Cardiac muscle cell (in vitro differentiated cells and primary cell): ENCODE measurements at places on chromosomes 2 and 18.

- DNase-seq: no peak
These were observed 9.9 kb downstream of the DYSF start for GRCh38 chr2:71463342-71463654.

- no peak for DNase-seq
These were observed 14.0 kb downstream of the SERTAD2 start for GRCh38 chr2:64639691-64640090.

DNA sequence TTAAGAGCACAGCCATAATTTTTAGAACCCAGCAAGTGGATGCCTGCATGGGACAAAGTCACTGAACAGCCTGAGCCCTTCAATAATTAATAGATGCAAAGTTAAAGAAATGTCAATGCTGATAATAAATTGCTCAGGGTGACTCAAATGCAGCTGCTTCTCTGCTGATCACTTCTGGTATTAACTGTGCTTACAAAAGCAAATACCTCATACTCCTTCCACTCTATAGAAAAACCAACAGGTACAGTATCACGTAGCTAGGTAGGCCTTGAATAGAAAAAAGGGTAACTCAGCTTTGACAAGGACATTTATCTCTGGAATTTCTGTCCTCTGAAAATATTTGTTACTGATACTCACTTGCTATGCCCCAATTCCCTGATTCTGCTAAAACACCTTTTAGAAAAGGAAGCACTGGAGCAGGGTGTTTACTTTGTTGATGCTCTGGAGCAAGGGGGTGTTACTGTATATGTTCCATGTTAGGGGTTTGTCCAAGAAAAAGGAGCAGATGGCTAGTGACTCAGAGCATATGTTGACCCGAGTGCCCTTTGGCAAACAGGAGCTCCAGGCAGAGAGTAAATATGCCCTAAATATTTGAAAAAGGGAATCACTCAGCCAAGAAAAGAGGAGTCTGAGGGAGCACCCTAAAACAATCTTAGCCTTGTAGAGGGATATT, 59.1 kb upstream of the RTN4 start:
- DNase-seq: peak; percentile 65

DNA sequence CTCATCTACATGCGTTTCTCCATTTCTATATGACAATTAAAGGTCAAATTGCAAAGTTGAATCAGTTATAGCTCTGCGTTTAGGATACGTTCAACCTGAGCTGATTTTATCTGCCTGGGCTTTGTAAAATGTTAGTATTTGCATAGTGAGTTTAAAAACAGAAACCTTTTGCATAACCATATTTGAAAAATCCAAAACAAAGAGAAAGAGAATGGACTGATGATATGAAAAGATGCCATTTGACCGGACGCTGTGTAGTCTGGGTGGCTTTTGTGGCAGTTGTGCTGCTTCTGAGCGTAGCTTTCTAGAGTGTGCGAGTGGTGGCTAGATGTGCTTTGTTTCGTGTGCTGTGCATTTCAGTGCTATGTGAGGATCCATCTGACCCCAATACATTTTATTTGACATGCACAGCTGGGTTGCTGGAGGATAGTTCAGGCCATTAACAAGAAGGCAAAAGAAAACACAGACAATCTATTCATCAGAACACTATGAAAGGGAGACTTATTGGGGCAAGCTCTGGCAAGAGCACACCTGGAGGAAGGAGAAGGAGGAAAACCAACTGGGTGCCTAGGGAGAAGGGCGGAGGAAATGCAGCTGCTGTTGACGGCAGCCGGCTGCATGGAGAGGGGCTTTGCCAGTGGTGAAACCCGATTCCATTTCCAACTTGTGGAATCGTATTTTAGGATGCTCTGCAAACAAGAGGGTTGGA, 126.8 kb downstream of the ACOXL start:
- no peak for DNase-seq

- no peak for DNase-seq
These were observed 1.0 kb downstream of the TEX44 start for GRCh38 chr2:231593666-231594065.

DNA sequence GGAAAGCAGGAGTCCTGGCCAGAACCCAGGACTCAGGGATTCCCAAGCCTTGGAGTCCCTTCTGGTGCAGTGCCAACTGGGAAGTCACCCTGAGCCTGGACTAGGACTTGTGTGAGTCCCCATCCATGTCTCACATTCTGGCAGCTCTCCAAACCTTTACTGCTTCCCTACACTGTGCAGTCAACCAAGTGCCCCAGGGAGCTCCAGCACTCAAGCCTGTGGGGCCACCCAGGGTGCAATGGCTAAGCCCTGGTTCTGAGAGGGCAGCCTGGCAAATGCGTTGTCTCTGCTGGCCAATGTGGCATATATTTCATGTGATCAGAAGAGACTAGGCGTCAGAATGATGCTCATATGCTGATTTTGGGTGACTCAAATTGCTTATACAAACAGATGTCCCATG, 223.4 kb downstream of the SP3 start:
- DNase-seq: peak; percentile 56

GRCh38 chr2:218970894-218971293, 11.4 kb downstream of the CDK5R2 start:
- no peak for DNase-seq

DNA sequence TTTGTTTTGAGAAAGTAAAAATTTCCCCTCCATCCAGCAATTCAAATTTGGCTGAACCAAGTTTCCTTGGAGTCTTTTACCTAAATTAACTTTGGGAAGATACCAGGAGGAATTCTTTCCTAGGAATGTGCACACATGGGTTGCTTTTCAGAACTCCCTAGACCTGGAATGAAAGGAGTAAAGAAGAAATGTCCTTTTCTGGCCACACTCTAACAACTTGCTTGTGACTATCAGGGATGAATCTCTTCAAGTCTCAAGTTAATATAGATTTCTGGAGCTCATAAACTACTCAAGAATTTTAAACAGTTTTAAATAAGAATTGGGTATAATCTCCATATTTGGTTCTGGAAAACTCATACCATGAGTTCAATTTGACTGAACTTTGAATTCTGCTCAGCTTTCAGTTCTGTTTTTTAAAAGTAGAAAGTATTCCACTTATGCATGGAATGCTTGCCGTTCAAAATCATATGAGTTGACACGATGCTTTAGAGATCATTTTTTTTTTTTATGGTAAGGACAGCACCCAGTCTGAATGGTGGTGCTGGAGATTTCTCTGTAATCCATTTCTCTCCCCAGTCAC, 7.7 kb downstream of the RASGRP3 start:
- DNase-seq: no peak

- DNase-seq: no peak
These were observed at the start of gene TNFRSF11A for GRCh38 chr18:62324917-62325805. TSS of gene TNFRSF11A (plus strand) at chr18:62325310. CDS start at chr18:62325353, 43 bp downstream.

GRCh38 chr2:105857076-105857740, 112.5 kb downstream of the NCK2 start:
- DNase-seq: no peak

DNA sequence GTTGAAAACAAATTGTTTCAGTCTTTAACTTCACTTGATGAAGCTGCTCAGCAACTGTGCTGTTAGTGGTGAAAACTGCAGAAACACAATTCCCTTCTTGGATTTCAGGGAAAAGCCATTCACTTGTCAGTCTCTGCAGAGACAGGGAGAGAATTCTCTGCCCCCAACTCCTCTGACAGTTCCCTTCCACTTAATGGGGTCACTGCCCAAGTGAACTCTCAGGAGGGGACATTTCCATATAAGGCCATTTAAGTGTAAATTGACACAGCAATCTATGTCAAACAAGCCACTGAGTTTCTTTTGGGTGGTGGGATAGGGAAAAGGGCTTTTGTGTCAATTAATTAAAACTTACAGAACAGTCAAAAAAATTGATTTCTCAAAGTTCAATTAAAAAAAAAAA, 51.4 kb upstream of the DNER start:
- no peak for DNase-seq
